Cerebellum (tissue), 4 donors: ENCODE measurements at places on chromosomes 11 and 22.

GRCh38 chr11:25988178-25988577, 343.8 kb upstream of the ANO3 start:
- no peak for DNase-seq

DNA sequence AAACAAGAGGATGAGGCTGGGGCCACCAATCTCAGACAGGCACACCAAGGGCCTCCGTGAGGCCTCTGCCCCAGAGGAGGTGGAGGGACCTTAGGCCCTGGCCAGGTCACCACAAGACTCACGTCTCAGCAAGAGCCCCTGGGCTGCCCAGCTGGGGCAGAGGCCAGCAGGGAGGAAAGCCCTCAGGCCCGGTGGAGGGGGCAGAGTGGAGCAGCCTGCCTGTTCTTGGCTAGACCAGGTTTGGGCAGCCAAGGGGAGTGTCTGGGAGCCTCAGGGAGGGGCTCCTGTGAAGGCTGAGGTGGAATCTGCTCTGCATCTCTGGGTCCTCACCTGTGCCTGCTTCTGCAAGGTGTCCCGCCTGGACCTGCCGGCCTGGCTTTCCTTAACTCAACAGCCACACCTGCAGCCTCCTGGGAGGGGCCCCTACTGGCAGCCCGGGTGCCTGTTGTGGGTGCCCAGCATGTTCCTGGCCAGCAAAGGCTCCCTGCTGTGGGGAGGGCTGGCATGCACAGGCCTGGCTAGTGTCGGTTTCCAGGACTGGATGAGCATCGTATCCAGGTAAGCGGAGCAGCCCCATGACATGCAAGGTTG, 11.9 kb downstream of the TTLL12 start:
- no peak for DNase-seq

DNA sequence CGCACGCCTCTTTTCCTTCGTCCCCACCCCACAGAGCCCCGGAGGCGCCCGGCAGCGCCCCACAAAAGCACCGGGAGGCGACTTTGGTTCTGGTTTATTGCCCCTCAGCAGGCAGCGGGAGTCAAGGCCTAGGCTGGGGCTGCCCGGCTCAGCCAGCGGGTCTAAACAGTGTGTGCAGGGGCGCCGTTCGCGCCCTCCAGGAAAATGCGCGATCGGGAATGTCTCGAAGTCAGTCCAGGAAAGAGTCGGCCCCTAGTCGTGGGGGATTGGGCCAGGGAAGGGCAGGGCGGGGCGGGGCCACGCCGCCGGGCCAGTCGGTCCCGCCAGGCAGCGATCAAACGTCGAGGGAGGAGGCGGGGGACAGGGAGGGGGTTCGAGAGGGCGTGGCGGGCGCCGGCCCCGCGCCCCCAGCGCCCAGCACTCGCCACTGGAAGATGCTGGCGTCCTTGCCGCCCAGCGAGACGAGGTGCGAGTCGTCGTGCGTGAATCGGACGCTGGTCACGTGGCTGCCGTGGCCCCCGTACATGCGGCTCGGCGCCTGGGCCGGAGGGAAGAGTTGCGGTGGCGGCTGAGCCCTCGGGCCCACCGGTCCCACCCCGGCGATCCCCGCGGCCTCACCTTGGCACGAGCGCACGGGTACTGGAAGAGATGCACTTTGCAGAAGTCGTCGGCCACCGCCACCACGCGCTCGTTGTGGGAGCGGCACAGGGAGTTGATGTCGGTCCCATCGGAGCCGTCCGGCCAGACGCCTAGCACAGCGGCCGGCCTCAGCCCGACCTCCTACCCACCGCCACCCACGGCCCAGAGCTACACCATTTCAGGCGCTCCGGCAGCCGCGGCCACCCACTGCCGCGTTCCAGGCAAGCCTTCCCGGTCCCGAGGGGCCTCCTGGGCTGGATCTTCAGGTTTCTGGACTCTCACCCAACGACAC, 741 bp upstream of the MTA2 start:
- peak; percentile 77 for DNase-seq

DNA sequence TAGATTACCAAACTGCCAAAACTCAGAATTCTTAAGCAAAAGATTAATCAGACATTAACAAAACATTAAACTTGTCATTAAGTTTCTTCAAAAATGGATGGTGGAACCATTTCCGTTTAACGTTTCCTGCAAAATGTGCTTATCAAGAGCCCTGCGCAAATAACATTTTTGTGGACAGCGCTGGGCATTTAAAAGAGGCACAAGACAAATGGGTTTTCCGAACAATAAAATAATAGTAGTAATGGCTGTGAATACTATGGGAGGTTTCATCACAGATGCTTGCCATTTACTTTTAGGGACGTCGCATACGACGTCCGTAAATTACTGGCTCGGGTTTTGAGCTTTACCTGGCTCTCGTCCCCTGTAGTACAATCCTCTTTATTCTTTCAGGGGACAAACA, 1.1 kb downstream of the NPAT start:
- DNase-seq: no peak

DNA sequence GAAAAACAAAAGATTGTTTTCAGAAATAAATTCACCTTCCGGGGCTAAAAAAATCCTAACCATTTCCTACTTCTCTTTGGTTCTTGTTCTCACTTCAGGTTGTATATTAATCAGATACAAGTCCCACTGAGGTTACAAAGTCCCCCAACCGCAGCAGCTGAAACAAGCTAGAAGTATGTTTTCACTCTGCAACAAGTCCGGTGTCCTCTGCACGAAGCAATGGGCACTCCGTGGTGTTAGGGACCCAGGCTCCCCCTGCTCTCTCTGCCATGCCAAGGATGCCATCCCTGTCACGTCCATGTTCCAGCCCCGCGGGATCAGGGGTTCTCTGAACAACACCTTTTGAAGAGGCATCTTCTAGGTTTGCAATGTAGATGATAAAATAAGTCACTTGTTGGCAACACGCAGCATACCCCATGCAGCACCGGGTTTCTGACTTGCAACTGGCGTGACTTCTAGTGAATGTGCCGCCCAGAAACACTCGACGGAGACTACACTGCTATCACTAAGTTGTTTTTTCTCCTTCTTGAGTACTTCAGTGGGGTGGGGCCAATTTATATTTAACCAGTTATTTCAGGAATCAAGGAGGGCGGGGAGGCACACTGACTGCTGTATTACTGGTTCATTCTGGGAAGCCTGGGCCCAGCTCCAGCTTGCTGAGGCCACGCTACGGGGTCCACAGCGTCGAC, 25.4 kb upstream of the GSTP1 start:
- DNase-seq: no peak

- no peak for DNase-seq
Measured at GRCh38 chr11:48025984-48026340, 45.6 kb downstream of the PTPRJ start.

- DNase-seq: no peak
Measured at GRCh38 chr11:74636630-74637184, 44.3 kb downstream of the POLD3 start.

GRCh38 chr11:1753229-1753928, 3.0 kb upstream of the IFITM10 start:
- no peak for DNase-seq

- DNase-seq: no peak
Measured at GRCh38 chr11:95078526-95078925, 11.1 kb upstream of the ENDOD1 start.

- DNase-seq: no peak
Measured at GRCh38 chr11:16690086-16690485, 48.4 kb upstream of the C11orf58 start.

GRCh38 chr11:27387362-27387761, 24.3 kb upstream of the CCDC34 start:
- DNase-seq: no peak

GRCh38 chr11:67504950-67505581, at the start of gene PITPNM1:
TSS of gene PITPNM1 (minus strand) at chr11:67505363. CDS start at chr11:67504180, 1,183 bp downstream.
- DNase-seq: peak; percentile 63

- DNase-seq: no peak
Measured at GRCh38 chr11:20369826-20370225, 6.3 kb downstream of the HTATIP2 start.

- DNase-seq: no peak
Measured at GRCh38 chr22:38164551-38164918, 17.1 kb downstream of the PLA2G6 start.

- no peak for DNase-seq
Measured at GRCh38 chr11:36452236-36452940, 57.7 kb downstream of the TRAF6 start.

GRCh38 chr22:23772315-23772648, 367 bp upstream of the MMP11 start:
- no peak for DNase-seq

DNA sequence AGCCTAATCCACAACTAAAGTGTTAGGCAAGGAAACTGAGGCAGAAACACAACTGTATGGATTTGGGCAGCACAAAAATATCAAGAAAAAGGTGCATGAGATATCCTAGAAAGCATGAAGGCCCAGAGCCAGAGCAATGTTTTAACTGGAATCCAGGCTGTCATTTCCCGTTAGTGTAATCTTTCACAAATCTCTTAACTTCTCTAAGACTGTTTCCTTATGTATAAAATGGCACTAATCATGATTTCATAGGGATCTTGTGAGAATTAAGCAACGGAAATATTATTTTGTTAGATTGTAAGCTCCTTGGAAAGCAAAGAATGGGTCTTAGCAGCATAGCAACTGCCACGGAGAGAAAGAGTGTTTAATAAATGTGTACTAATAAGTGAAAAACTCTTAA, 14.7 kb upstream of the SYTL2 start:
- DNase-seq: no peak

DNA sequence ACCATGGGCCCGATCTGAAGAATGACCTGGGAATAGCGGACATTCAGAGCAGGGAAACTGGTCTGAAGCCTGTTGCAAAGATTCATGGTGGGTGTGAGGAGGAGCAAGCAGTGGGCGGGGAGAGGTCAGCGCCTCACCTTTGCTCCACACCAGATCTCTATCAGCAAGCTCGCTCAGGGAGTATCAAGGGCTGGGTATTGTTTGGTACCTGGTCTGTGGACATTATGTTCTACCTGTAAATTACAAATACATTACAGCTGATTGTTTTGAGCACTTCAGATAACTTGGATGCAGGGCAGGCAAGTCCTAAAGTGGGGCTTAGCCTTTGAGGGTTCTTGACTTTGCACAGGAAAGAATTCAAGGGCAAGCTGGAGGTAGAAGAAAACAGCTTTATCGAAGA, 10.8 kb upstream of the SEC14L4 start:
- DNase-seq: no peak

GRCh38 chr11:7575841-7576725, 62.3 kb downstream of the PPFIBP2 start:
- DNase-seq: no peak

DNA sequence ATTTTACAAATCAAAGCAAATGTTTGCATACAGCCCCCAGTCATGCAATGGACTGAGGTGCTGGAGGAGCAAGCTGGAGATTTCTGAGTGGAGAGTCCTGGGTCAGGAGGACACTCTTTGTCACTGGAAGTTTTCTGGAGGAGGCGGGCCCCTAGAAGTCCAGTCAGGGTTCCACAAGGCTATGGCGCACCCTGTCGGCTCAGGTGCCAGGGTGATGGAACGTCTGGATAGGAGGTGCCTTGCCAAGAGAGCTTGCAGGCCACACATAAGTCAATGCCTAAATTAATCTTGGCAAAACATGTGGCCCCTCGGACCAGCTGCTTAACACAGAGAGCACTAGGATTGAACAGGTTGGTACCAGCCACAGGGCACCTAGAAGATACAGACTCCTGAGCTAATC, 174.7 kb upstream of the CADM1 start:
- DNase-seq: no peak

- DNase-seq: peak; percentile 76
Measured at GRCh38 chr11:131867457-131868257, 497.2 kb downstream of the NTM start.

DNA sequence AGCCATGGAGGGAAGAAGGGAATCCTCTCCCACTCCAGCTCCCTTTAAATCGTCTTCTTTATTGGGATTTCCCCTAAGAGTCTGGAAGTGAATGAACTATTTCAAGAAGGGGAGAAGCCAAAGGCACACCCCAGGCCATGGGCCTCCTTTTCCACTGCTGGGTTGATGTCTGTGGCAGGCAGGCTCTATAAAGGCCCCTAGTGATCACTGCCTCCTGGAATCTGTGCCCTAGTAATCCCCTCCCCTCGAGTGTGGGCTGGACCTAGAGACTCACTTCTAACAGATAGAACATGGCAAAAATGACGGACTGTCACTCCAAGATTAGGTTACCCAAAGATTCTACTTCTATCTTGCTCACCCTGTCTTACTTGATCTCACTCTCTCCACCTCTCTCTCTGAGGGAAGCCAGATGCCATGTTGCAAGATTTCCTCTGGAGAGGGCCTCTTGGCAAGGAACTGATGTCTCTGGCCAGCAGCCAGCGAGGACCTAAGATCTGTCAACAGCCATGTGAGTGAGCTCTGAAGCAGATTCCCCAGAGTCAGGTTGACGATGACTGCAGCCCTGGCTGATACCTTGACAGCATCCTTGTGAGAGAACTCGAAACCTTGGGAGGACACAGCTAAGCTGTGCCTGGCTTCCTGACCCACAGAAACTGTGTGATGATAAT, 444.8 kb downstream of the SOX6 start:
- DNase-seq: no peak

- no peak for DNase-seq
Measured at GRCh38 chr22:49097171-49097925, 730.3 kb downstream of the BRD1 start.

DNA sequence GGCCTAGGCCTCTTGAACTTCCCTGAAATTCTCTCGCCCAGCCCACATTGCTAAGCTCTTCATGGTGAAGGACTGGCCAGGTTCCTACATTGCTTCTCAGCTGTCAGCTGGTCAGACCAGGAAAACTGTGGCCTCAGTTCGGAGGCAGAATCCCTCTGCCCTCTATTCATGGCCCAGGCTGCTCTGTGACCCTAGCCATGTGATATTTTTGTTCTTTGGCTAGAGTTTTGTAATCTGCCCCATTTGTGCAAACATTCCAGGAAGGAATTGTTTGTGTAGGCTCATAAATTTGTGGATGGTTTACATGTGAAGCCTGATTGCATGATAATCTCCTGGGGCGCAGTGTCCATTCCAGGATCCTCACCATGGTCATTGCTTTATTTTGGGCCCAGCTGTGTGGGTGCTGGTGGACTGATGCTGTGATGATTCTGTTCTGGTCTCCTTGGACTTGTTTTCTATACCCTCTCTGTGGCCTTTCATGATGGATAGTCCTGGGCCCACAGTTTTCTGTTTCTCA, 149.1 kb upstream of the E2F8 start:
- DNase-seq: no peak

DNA sequence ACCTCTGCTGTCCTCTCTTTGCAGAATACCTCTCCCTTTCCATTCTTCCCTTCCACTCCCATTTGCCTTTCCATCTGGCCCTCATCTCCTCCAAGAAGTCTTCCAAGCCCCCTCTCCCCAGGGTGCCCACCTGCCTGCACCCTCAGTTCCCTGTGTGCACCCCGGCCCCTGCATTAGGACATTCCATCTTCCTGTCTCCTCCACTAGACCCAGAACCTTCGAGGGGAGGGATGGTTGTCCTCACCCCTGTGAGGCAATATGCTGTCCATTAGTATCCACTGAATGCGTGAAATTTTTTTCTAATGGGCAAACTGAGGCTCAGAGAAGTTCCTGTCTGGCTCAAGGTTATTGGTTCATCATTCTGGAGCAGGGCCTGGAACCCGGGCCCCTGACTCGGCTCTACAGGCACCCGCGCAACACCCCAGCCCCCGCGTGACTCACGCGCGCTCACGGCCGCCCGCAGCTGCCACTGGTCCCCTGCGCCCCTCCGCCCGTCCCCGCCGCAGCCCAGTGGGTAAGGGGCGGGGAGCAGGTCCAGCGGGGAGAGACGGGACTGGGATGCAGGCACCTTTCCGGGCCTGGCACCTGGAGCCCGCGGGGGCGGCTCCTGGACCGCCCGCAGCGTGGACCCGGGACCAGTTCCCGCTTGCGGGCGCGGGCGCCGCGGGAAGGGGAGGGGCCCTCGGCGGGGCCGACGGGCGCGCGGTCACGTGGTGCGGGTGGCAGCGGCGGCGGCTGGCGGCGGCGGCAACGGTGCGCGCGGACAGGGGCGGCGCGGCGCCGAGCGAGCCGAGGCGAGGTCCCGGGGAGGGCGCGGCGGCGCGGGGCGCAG, 7.0 kb downstream of the SEPTIN3 start:
- peak; percentile 90 for DNase-seq
